HuH-7.5 (cell line): ENCODE measurements at places on chromosomes 11 and 22.

GRCh38 chr11:114284021-114284420 is 12.2 kb upstream of the NNMT start:
- DNase-seq = no peak

- no peak for DNase-seq
These were observed 797 bp downstream of the LGR4 start for GRCh38 chr11:27471589-27472397.

DNA sequence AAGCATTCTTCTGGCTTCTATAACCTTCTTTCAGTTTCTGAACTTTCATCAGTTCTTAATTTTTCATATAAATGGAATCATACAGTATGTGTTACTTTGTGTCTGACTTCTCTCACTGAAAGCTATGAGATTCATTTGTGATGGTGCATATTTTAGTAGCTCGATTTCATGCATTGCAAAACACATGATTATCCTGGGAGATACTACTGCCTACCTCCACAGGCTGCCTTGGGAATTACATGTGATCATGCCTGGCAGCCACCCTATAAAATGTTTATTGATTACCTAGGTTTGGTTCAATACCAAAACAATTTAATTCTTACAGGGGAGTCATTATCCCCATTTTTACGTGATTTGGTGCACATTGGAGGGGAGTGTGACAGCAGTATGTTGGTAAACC is 34.1 kb upstream of the PAK1 start:
- DNase-seq = no peak

DNA sequence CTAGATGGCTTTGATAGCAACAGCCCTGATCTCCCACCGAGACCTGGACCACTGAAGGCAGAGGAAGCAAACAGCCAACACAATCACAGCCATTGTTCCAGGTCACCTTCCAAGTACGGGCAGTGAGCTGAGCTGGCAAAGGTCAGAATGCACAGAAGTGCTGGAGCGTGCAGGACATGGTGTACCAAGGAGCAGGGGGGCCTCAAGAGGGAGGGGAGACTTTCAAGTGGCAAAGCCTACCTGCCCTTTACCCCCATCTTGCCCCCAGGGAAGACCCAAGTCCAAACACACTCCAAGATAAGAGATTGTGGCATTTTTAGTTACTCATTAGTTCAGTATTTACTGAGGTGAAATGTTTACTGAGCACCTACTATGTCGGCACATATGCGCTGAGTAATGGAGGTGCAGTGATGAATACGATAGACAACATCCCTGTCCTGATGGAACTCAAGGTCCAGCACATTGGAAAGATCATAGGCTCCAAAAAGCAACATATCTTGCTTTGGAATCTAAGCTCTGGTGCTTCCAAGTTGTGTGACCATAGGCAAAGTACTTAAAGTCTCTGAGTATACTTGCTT is 26.0 kb upstream of the TTC12 start:
- DNase-seq = no peak

- DNase-seq = no peak
These were observed 612.2 kb downstream of the CNTN5 start for GRCh38 chr11:99632969-99633368.

DNA sequence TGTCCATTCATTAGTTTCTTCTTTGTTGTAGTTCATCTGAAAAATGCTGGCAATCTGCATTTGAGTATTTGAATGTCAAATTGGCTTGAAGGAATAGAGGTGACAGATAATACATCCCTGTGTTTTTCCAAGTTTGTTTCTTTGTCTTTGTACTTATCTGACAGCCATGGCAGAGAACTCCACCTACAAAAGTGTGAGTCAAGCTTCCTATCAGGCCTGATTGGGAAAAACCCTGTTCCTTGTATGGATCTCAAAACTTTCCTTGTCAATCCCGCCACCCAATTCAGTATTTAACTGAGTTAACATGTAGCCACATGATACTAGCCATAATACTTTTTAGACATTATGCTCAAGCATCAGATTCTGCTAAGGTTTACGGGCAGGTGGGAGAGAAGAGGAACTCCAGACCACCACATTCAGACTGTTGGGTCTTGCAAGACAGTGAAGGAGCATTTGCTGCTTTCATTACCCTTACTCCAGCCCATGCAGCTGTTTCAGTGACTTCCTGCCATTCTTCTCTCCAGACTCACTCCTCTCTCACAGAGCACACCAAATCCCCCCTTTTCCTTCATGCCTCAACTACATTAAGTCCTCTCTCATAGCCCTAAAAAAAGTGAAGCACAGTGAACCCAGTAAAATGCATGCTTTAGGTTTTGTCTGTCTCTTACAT is 65.9 kb downstream of the BLID start:
- no peak for DNase-seq
